ENCODE measurements at places on chromosomes 3 and 15.

DNA sequence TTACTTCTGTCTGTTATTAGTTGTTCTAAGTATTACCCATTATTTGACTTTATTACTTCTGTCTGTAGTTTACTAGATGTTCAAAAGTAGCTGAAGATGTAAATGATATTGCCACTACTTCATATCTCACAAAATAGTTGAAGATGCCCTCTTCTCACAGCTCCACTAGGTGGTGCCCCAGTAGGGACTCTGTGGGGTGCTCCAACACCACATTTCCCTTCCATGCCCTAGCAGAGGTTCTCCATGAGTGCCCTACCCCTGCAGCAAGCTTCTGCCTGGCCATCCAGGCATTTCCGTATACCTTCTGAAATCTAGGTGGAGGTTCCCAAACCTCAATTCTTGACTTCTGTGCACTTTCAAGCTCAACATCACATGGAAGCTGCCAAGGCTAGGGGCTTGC lies 80.8 kb downstream of the KCNH8 start:
- no peak for DNase-seq

- no peak for DNase-seq
These were observed 4.0 kb downstream of the SPESP1 start for GRCh38 chr15:68934341-68934740.

DNA sequence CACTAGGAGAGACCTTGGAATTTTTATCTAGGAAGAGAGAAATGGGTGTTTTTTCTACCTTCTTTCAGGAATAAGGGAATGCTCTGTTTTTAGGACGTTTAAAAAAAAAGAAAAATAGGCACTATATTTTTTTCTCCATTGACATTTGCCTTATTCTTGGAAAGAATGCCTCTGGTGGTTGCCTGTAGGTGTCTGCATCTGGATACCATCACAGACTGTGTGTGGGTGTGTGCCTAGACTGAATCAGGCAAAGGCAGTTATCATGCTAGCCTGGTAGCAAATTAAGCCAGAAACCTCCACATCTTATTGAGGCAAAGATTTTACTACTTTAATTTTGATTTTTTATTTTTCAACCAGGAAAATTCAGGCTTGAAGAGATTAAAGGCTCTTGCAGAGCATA lies 513.6 kb upstream of the KCNMB2 start:
- no peak for DNase-seq

- no peak for DNase-seq
These were observed 132.6 kb downstream of the DIPK2A start for GRCh38 chr3:144104186-144104585.

DNA sequence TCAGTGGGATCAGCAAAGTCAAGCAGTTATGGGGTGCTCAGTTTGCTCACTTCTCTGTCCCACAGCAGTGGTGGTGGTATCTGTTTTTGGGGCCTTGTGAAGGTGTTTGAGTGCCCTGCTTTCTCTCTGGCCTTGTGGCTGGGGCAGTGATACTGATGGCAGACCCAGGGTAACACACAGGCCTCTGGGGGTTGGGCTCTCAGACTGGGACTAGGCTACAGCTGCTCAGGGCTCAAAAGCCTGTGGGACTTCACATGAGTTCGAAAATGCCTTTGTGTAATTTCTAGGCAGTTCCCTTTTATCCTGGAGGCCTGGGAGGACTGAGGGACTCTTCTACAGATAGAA lies 75.3 kb downstream of the STXBP5L start:
- DNase-seq = no peak

DNA sequence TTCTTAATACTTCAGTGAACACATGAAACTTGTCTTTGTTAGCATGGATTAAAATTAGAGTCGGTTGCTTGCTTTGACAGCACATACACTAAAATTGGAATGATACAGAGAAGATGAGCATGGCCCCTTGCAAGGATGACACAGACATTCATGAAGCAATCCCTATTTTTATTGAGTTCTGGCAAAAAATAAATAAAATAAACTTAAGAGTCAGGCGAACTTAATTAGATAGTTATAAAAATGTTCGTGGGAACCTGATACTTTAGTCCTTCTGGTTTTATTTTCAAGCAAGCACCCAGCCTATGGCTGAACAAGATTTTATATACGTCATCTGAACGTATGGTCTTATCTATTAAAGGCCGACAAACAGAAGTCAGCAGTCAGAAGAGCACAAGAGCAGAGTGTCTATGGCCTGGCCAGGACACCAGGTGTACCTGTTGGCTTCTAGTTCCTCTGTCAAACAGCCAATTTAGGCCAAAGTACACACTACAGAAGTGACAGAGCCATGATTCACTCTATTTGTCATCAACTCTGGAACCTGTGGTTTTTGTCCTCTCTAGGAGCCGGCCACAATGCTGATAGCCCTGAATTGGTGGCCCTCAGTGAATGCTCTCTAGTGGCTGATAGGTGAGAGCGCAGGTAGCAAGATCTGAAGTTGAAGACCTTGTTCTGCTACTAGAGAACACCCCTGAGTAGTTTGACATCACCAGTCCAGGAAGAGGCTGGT lies 64.3 kb downstream of the LEO1 start:
- DNase-seq = no peak

DNA sequence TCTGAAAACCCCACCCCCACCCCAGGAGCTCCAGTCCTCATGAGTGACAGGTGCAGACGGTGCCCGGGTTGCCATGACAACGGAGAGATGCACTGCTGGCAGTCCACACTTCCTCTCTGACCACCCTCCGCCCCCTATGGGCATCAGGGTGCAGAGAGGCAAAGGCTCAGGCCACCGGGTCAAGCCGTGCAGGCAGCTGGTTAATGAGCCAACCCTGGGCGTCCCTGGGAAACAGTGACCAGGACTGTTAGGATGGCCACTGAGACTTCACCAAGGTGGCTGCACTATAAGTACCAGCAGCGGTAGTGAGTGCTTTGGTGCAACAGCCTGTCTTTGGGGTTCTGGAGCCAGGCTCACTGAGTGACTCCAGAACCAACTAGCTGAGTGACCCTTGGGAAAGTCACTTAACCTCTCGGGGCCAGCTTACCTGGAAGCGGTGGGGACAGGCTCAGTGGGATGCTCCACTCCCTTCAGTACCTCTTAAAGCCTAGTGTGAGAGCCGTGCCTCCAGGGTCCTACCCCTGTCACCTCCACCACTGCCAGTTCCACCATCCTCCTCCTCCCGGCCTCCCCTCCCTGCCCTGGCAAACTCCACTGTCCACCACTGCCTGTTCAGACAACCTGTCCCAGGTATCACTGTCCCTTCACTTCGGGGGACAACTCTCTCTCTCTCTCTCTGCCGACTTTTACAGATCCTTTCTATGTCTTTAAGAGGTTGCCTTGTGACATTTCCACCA lies 121.0 kb upstream of the PRR20G start:
- DNase-seq = no peak

DNA sequence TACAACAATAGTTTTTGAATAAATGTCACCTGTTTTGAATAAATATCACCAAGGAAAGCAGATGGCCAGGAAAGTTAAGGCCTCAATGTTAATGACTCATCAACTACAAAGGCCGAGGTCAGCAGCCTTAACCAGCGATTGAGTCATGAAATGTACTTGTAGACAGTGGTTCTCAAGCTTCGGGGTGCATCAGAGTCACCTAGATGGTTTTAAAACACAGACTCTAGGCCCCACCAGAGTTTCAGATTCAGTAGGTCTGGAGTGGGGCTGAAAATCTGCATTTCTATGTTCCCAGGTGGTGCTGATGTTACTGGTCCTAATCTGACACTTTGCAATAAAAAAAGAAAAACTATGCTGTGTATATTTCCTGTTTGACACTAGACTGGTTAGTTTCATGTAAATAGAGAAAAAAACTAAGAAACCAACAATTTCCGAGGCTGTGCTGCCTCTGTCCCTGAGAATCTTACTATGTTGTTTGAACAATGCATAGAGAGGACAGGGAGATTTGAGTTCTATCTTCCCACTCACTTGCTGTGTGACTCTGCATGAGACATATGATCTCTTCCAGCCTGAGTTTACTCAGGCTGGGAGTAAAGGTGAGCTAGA lies 9.8 kb downstream of the RAB27A start:
- peak; percentile 52 for DNase-seq

- DNase-seq = no peak
These were observed 576.9 kb upstream of the NECTIN3 start for GRCh38 chr3:110494728-110495127.

GRCh38 chr3:122305818-122306621 lies 19.0 kb upstream of the CSTA start:
- DNase-seq = no peak

- peak; percentile 11 for DNase-seq
These were observed 157.0 kb downstream of the CHST2 start for GRCh38 chr3:143276592-143276991.

- no peak for DNase-seq
These were observed 192.6 kb upstream of the ALCAM start for GRCh38 chr3:105174017-105174615.

- no peak for DNase-seq
These were observed 648 bp downstream of the AMIGO3 start for GRCh38 chr3:49718858-49719213.

DNA sequence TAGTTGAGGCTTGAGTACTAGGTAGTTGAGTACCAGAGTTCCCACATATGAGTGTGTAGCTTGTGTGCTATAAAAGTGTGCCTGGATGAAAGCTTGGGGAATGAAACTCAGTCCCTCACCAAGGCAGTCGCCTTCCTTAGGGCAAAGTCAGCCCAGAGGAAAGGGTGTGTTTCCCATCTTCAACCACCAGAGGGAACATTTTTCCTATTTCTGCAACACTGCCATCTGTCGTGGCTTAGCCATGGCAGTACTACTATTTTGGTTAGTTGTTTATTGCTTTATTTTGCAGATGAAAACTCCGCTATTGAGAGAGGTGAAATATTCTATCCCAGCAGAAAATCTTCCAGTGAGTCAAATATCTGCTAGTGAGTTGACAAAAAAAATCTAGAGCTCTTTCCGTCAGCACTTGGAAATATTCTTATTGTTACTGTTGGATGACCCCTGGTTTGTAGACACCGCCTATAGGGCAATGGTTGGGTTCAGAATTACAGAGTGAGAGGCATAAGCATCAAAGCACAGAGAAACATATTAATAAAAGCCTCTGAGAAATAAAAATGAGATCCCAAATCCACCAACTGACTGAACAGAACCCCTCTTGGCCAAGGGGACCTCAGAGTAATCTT lies 239.9 kb downstream of the CPNE4 start:
- DNase-seq = peak; percentile 44

DNA sequence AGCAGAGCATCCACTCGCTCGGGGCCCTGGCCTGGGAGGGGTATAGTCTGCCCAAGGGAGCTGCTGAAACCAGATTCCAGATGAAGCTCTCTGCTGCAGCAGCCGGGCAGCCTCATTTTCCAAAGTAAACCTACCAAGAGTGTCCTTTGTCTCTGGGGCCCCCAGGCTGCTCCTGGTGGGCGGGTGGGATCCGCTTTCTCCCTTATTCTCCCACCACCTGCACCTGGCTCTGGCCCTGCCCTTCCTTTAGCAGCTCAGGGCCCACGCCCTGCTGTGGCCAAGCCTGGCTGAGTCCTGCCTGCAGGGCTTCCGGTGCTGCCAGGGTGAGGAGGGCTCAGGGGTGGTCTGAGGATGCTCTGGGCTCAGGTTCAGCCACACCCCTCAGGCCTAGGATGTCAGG lies 13.0 kb downstream of the SCN5A start:
- no peak for DNase-seq

- DNase-seq = no peak
These were observed 45.7 kb upstream of the ADGRG7 start for GRCh38 chr3:100563652-100564211.

DNA sequence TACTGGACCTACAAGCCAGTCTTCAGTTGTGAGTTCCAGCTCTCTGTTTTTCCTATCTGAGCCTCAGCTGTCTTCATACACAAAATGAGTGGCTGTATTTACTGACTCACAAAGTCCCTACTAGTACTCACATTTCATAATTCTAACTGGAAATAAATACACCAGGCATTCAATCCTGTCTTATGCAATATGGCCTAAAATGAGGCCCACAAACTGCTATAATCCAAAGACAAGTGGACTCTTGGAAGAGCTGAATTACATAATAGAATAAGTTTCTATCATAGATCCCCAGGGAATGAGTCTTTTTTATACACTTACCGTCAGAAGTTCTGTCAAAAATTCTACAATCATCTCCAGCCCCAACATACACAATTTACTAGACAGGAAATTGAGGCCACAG lies 211.9 kb downstream of the LRRN1 start:
- no peak for DNase-seq

DNA sequence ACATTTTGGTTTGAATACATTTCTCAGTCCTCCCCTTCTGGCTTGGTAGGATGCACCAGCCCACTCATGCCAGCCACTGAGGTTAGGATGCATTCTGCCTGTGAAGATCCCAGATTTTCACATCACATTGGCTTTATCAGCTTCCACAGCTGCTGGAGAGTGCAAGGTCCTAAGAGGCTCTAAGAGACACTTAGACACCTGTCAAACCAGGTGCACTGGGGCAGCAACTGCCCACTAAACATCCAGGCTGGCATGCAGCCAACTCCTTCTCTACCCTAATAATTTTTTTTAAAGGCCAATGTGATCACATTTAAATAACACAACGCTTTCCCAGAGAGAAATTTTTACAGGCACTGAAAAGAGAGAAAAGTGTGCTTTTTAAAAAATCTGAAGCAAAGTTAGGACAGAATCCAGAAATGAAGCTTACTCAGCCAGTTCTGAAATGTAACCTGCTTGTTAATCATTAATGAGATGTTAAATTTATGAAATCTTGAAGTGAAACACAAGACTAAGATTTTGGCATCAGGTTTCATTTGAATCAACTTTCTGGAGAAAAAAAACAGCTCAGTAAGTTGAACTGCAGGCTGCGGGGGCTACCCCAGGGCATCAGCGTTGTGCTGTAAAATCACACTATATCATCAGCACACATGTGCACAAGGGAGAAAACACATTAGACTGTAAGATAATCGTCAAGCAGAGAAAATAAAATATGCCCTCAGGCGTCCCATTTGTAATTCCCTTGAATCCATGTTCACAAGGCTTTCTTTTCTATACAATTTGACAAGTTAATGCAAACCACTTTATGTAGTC lies 312.9 kb downstream of the ZBBX start:
- no peak for DNase-seq

GRCh38 chr15:41950489-41950888 lies 21.9 kb downstream of the EHD4 start:
- DNase-seq = no peak

DNA sequence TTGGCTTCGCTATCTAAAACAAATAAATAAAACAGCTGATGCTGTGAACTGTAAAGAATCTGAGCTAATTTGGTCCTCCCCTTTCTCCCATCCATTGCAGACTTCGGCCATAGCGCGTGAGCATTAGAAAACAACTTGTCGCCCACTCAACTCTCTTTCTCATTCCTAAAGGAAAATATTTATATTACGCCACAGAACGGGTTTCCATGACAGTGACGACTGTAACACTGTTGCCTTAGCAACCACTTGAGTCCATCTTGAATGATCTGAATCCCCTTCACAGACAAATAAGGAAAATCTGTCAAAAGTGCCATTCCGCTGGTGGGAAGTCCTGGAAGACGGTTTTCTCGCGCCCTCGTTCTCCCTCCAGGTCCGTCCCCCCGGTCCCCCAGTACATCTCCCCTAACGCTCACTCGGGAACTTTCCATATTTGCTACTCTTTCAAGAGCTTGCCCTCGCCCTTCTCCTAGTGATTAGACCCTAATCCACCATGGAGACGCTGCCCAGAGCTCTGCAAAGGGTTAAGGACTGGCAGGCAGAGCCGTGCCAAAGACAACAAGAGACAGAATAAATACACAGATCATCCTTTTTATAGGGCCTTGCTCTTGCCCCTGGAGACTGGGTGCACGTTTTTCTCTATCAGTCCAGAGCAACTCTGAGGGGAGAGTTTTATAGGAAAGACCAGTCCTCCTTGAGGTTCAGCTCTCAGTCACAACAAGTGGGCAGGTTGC lies 50.5 kb downstream of the CRYGS start:
- DNase-seq = no peak

All from GM10248 (cell line).